Bone marrow (tissue), 2 donors: ENCODE measurements at places on chromosomes 7 and 10.

GRCh38 chr7:30894009-30894408, 17.6 kb upstream of the AQP1 start:
- no peak for DNase-seq

DNA sequence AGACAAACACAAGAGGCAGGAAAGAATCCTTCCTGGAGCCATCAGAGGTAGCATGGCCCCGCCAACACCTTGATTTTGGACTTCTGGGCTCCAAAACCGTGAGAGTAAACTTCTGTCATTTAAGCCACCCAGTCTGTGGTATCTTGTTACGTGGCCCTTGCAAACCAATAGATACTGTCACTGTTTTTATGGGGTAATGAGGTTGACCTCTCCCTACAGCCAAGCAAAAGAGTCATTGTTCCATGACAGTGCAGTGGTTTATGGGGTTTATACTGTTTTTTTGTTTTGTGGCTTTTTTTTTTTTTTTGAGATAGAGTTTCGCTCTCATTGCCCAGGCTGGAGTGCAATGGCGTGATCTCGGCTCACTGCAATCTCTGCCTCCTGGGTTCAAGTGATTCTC, 32.8 kb downstream of the KIAA1549 start:
- DNase-seq: no peak

- DNase-seq: no peak
These were observed 32.4 kb downstream of the UNC5B start for GRCh38 chr10:71244431-71245419.

DNA sequence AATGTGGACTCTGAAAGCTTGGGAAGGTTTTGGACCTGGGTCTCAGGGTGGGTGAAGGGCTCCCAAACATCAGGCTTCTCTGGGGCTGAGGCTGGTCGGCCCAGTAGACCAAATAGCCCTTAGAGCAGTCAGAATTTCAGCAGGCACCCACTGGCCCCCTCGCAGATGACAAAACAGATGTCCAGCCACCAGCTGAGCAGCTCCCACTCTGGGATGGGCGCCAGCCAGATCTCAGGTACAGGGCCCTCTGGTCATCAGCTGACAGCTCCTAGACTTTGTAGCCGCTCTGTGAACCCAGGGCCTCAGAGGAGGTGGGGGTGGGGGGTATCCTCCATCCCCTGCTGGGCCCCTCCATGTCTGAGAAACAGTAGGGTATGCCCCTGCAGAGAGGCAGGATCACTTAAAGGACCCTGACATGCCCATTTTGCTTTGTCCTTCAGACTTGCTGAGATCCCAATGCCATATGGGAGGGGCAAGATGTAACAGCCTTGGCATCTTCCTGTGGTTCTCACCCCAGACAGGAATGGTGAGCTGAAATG, 26.5 kb downstream of the HSPA12A start:
- DNase-seq: no peak

- DNase-seq: no peak
These were observed 392.2 kb downstream of the ACTR3B start for GRCh38 chr7:153151766-153152165.

DNA sequence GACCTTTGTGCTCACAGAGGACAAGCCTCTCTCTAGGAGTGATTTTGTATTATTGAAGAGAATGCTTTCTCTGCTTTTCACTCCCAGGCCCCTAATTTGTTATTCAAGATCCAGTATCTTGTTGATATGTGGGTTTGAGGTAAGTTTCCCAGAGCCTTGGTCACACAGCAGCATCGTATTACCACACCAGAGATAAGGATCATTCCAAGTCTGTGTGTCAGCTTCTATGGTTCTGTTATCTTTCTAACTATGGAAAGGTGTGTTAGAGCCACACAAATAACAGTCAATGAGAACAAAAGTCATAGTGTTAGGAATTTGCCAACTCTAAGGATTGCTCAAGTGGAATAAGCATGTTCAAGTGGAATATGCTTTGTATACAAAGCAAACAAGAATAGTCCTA, 1208.3 kb downstream of the GATA3 start:
- DNase-seq: no peak

- DNase-seq: peak; percentile 88
These were observed at the start of gene MPP7 for GRCh38 chr10:28302638-28303488. MPP7 (minus strand) TSS chr10:28303064; CDS start chr10:28238604, 64,460 bp downstream.

GRCh38 chr10:78406648-78407008, 373.0 kb downstream of the RPS24 start:
- no peak for DNase-seq

- DNase-seq: peak; percentile 23
These were observed 741.4 kb upstream of the POT1 start for GRCh38 chr7:125670926-125671572.

DNA sequence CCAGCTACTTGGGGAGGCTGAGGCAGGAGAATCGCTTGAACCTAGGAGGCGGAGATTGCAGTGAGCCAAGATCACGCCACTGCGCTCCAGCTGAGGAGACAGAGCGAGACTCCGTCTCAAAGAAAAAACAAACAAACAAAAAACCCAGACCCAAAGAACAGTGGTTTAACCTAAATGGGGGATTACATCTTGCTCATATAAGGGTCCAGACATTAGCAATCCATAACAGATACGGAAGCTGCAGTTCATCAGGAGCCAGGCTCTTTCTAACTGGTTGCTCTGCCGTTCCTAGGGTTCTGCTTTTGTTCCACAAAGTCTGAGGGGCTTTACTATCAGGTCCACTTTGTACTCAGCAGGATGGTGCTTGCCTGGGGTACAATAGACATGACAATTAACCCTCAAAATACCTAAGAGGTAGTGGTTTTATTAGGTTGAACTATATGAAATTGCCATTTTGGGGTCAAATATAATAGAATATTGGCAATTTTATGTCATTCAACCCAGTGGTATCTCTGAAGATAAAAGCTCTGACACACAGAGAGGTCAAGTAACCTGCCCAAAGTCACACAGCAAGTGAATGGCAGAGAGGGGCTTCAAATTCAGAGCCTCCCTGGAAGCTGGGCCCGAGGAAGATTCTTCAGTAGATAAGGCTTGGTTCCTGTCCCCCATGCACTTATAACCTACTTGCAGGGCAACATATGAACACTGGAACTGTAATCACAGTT, 21.3 kb downstream of the NYAP1 start:
- no peak for DNase-seq

GRCh38 chr7:114689406-114689805, 232.5 kb upstream of the MDFIC start:
- no peak for DNase-seq

- DNase-seq: no peak
These were observed 27.6 kb upstream of the MKRN1 start for GRCh38 chr7:140506788-140507464.

GRCh38 chr10:86849181-86849894, 92.9 kb downstream of the BMPR1A start:
- DNase-seq: no peak

GRCh38 chr7:138188290-138188858, 112.1 kb downstream of the AKR1D1 start:
- DNase-seq: no peak

GRCh38 chr7:103121641-103122040, 27.3 kb downstream of the NAPEPLD start:
- DNase-seq: no peak

DNA sequence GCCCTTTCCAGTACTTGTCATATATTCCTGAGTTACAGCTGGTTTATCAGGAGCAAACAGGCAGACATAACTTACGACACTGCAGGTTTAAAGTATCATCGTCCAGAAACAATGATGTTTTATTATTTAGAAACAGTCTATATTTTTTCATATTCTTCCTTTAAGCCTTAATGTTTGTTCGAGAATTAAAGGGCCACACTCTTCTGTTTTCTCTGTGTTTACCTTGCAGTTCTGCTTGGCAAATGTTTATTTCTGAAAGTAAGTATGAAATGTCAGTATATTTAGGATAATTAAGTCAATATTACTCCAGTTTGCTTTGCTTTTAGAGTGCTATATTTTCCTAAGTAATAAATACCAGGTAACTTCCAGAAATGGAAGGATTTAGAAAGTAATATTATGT, 115.1 kb downstream of the VTI1A start:
- no peak for DNase-seq

GRCh38 chr10:122316224-122316884, 45.3 kb downstream of the BTBD16 start:
- DNase-seq: no peak

- no peak for DNase-seq
These were observed 288.2 kb downstream of the TWIST1 start for GRCh38 chr7:18828994-18829857.

GRCh38 chr10:30172673-30173072, 113.3 kb upstream of the JCAD start:
- no peak for DNase-seq

GRCh38 chr7:88455696-88456095, 149.0 kb upstream of the STEAP4 start:
- no peak for DNase-seq

DNA sequence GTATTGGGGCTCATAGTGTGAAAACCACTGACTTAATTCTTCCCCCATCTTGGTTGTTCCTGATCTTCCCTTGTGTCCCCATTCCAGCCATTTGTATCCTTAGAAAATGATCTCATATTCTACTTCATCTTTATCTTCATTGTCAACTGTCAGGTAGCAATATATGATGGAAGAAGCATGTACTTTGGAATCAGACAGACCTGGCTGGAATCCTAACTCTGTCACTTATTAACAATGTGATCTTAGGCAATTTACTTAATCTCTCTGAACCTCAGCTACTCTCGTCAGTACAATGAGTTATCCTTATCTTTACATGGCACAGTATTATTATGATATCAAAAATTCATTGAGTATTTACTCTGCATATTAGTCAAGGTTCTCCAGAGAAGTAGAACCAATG, 10.1 kb downstream of the CFTR start:
- no peak for DNase-seq

GRCh38 chr10:16904049-16904448, 86.8 kb upstream of the RSU1 start:
- no peak for DNase-seq

GRCh38 chr7:13946181-13946580, 43.3 kb downstream of the ETV1 start:
- no peak for DNase-seq

- DNase-seq: no peak
These were observed 32.8 kb downstream of the SLC39A12 start for GRCh38 chr10:17984563-17984962.

GRCh38 chr7:128738570-128739047, 550 bp upstream of the CALU start:
- DNase-seq: peak; percentile 47

GRCh38 chr10:116688241-116688711, 54.1 kb downstream of the HSPA12A start:
- no peak for DNase-seq

- no peak for DNase-seq
These were observed 839.0 kb downstream of the LRMDA start for GRCh38 chr10:76270464-76270863.

GRCh38 chr7:1741246-1741645, 71.2 kb downstream of the ELFN1 start:
- DNase-seq: no peak

- no peak for DNase-seq
These were observed 25.5 kb upstream of the AFAP1L2 start for GRCh38 chr10:114429581-114430335.

- no peak for DNase-seq
These were observed 3.1 kb downstream of the MACC1 start for GRCh38 chr7:20214132-20214531.

GRCh38 chr7:127485482-127485881, 93.0 kb upstream of the ZNF800 start:
- DNase-seq: no peak

- no peak for DNase-seq
These were observed 164.0 kb downstream of the SLC25A13 start for GRCh38 chr7:96157856-96158255.

- DNase-seq: no peak
These were observed 208.1 kb downstream of the AHR start for GRCh38 chr7:17506596-17506995.

DNA sequence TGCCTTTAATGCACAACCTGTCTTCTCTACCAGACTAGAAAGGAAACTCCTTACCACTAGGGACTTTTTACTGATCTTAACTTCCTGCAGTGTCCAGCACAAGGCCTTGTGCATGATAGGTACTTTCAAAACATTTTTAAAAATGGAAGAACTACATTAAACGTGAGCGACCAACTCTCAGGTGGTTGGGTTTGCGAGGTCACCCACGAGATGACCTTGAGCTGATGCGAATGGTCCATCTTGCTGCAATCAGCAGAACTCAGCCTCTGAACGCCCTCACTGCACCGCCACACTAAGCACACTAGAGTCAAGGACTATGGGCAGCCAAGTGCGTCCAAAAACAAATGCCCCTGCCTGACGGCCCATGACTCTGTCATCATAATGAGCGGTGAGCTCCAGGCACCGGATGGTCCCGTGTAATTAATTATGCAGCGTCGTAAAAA, 34.9 kb upstream of the PTF1A start:
- no peak for DNase-seq

GRCh38 chr10:103547391-103547946, 54.0 kb downstream of the NEURL1 start:
- DNase-seq: no peak

- no peak for DNase-seq
These were observed 23.3 kb upstream of the HSPA12A start for GRCh38 chr10:116765648-116766081.

- no peak for DNase-seq
These were observed 348.2 kb upstream of the C7orf33 start for GRCh38 chr7:148242294-148242821.

GRCh38 chr7:139595806-139596205, 72.3 kb downstream of the CLEC2L start:
- DNase-seq: no peak

- DNase-seq: no peak
These were observed 53.8 kb downstream of the NCAPG2 start for GRCh38 chr7:158650821-158651225.

GRCh38 chr10:13439313-13440184, 89.3 kb downstream of the BEND7 start:
- DNase-seq: no peak

DNA sequence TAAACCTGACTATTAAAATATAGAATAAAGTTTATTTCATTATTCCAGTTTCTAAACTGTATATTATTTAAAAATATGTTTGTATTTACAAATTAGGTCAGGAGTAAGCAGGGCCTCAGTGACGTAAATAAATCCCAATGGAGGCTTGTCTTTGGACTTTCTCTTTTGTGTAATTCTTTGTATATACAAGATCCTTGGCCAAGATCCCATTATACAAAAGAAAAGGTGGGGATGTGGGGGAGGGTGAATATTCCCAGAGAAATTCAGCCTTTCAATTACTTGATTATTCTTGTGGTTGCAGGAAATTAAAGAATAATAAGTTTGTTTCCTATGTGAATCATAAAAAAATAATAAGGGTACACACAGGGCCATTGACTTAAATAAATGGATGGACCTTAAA, 178.7 kb upstream of the PRPS1L1 start:
- DNase-seq: no peak
